Effector CD8-positive, alpha-beta T cell (primary cell): ENCODE measurements at places on chromosomes 7 and 10.

DNA sequence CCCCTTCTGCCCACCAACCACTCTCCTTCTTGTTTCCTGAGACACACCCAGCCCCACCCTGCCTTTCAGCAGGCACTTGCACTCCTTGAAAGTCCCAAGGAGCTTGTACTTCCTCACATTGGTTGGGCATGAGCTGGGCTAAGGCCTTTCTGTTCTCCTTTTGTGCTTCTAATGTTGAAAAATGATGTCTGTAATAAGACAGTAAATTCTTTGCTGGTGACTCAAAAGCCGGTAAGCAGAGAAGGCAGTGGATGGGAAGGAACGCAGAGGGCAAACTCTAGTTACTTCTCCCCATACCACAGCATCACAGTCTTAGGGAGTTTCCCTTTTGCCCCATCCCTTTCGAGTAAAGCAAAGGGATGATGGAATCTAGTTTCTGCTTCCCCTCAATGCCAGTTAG lies 185.6 kb downstream of the PLXNA4 start:
- no peak for DNase-seq

GRCh38 chr7:31076051-31076450 lies 23.9 kb downstream of the ADCYAP1R1 start:
- DNase-seq, result no peak

GRCh38 chr10:27390681-27391080 lies 113.4 kb upstream of the RAB18 start:
- no peak for DNase-seq

DNA sequence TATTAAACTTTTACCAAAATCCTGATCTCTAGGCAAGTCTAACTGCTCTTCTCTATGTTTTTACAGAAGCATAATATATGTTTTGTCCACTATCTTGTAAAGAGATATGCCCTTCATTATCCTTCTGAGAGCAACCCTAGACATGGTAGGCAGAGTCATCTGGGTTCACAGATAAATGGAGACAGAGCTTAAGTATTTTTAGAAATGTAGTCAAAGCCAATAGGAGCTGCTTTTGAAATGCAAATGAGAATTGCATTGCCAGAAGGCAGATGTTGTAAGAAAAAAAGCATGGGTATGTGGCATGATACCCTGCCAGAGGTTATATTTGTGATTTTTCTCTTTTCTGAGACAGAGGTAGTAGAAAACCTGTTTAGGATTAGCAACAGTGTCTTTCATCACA lies 964.8 kb downstream of the SORCS3 start:
- no peak for DNase-seq

DNA sequence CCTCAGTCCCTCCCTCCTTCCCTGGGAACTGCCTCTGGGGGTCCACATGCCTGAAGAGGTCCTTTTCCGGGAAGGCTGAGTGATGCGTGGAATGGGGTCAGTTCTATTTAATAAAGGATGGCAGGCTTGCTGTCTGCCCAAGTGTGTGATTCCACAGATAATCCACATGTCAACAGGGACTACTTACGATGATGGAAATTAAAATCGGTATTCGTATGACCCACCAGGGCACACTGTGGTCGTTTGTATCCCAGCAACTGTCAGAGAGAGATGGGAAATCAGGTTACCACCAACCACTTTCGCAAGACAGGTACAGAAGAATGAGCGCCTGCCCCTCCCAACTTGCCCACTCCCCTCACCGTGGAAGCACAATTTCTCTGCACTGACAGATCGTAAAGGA lies 110.3 kb downstream of the VIPR2 start:
- no peak for DNase-seq

DNA sequence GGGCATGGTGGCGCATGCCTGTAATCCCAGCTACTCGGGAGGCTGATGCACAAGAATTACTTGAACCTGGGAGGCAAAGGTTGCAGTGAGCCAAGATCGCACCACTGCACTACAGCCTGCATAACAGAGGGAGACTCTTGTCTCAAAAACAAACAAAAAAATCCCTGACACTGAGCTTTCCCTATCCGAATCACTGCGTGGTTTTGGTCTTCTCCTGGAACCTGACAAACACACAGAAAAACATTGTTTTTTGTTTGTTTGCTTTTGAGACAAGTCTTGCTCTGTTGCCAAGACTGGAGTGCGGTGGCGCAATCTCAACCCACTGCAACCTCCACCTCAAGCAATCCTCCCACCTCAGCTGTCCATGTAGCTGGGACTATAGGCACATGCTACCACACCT lies 50.4 kb upstream of the PTPRN2 start:
- DNase-seq, result no peak

DNA sequence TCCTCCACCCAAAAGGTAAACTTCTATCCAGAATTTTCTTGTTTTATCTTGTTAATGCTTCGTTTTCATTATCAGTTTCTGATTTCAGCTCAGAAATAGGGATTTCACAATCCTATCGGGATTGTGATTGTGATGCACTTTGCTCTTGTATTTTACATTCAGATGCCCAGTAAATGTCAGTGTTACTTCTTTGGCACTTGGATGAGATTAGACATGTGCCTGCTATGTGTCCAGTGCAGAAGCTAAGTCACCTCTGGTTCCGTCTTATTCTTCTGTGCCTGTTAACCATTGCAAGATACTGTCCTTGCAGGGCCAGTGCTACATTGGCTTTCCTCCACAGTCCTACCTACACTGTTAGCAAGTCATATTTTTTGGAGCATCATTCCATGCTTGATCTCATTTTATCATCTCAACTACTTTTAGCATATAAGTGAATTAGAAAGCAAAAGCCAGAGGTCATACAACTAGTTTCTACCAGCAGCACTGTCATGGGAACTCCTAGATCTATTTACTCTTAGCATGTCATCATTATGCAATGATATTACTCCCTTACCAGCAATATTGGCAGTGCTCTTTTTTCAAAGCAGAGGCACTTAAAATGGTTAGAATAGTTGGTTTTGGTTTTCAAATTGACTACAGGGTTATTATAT lies 26.7 kb downstream of the ZNF277 start:
- no peak for DNase-seq

DNA sequence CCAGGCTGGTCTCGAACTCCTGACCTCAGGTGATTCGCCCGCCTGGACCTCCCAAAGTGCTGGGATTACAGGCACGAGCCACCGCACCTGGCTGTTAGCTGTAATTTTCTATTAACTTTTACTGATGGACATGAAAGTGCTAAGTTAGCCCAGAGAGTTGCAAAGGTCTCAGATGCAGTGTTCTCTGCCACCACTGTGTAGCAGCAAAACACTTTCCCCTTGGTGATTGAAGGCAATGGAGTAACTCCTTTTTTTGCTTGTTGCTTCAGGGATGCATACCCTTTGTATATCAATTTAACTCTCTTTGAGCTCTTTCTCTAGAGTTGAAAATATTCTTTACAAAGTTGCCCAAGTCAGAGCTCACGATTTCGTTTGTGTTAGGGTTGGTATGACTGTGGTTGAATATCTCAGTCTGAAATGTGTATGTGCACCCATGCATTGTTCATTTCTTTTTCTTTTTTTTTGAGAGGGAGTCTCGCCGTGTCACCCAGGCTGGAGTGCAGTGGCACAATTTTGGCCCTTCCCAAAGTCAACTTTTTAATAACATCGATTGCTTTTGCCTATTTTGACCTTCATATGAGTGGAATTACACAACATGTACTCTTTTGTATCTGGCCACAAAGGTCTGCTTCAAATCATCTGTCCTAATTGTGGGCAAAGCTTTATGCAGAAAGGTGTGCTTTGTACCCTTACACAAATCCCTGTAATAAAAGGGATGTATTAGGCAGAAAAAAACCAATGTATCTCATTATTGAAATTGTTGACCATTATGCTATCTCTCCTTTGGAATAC lies 52.6 kb downstream of the GTF2I start:
- no peak for DNase-seq

DNA sequence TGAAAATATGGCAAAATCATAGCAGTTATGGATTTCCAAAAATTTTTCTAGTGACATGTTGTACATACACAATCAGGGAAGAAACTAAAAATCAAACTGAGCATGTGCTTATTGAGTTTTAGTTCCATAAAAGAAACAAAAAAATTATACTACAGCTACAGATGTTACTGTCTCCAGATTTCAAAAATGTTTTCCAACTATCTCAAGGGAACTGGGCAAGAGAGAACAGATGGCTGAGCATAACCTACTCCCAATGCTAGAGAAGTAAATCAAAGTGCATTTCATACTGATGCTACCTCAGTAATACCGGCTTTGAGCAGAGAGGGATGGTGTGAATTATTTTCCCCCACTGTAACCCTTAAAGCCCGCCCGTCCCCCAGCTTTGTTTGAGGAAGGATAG lies 40.7 kb upstream of the KMT2C start:
- DNase-seq, result no peak

DNA sequence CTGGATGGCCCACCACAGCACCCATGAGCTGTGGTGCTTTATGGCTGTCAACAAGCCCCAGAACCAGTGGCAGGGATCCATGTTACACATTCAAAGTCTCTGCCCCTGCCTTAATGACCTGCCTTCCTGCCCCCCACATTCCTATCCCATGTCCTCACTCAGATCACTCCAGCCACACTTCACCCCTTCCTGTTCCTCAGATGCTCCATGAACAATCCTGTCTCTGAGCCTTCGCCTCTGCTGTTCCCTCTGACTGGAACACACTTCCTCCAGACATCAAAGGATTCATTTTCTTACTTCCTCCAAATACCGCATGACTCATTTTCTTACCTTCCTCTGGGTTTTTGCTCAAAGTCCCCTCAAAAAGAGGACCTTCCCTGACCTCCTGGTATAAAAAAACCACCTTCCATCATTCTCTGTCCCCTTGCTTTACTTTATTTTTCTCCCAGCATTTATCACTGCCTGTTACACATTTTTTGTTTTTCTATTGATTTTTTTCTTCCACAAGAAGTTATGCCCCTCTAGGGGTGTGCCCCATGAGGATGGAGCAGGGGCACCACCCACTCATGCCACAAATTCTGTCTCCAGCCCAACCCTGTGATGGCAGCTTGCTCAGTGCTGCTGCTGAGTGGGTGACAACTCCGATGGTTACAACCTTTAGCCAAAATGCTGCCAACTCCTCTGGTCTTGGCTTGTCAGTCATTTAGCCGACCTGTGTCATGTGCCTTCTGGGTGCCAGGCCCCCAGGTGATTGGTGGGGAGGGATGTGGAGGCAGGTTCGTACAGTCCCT lies 18.2 kb downstream of the COL13A1 start:
- no peak for DNase-seq

DNA sequence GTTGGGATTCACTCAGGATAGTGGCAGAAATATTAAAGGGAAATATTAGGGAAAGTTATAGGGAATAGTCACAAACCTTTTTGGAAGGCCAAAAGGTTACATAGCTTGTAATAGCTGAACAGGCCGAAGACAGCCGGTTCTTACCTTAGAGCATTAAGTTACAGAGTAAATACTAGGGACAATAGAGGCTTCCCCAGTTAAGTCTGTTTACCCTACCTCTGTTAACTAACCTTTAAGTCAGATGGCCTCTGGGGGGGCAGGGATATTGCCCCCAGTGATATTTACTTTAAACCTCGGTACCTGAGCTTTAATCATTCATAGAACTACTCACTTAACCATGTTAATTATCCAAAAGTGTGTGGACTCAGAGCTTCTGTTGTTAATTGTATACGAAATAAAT lies 7.4 kb downstream of the POLR1F start:
- DNase-seq, result no peak

DNA sequence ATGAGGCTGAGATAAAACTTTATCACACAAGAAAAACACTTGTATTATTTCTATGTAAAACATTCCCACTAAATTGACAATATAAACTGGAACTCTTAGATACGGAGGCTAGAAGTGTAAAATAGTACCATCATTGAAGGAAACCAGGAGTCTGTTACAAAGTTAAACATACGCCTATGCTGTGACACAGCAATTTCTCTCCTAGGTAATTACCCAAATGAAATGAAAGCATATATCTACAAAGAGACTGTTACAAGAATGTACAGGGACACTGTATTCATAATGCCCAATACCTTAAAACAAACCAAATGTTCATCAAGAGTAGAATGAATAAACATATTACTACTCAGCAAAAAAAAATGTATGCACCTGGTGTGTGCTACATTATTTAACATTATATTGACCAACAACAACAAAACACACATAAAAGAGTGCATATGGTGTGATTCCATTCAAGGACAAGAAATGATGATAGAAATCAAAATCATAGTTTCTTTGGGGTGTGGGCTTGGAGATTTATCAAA lies 33.2 kb upstream of the ELAPOR2 start:
- DNase-seq, result no peak

- DNase-seq, result no peak
These were observed at the start of the genes ATP6V0A4 and TMEM213 for GRCh38 chr7:138797715-138798320. TSS of gene ATP6V0A4 (minus strand) at chr7:138798196. CDS start at chr7:138771247, 26,949 bp downstream. TSS of gene TMEM213 (plus strand) at chr7:138797994. CDS start at chr7:138798105, 111 bp downstream.

- DNase-seq, result no peak
These were observed 10.4 kb downstream of the GPRIN2 start for GRCh38 chr10:46545861-46546590.

DNA sequence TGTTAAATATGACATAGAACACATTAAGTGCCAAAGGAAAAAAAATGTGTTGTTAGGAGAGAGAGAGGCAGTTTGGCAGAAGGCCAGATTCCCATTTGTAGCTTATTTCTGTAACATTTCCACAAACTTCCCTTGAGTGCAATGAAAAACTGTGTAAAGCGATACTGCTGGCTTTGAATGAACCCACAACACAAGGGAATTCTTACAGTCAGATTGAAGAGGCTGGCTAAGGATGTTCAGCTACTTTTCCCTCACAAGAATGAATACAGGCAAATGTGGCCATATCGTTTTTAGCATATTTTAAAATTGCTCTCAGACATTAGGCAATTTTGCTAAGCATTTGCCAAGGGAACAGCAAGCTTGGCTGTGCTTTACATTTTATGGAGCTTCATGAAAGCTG lies 614.1 kb upstream of the FZD8 start:
- DNase-seq, result no peak

DNA sequence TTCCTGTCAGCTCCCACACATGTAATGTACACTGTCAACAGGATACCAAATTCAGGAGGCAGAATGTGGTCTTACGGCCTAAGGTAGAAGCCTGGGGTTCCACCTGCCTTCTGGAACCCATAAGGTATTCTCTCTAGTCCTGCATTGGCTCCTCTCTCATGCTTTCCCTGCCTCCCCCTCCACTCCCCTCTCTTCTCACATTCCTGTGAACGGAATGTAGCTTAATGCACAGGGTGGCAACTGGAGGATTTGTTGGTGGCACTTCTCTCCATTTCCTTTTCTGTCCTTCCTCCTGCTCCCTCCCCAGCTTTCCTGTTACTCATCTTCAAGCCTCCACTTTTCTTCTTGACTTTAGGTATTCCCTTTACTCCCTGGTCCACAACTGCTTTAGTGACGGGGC lies 11.5 kb upstream of the FLNC start:
- DNase-seq, result no peak
